Activated T-cell treated with anti-CD3 and anti-CD28 coated beads, Interleukin-2, amount 50 U/mL, for 4 hours (primary cell): ENCODE measurements at places on chromosomes 6 and 20. TPM values are rescaled to one million over a fixed set of nuclear protein-coding genes. Genes with fewer than 3 reads are reported as not detected.

C20orf144 gene
- 0.38 TPM for total RNA-seq

- no peak for DNase-seq
Observed at GRCh38 chr20:52817511-52817910, 154.6 kb upstream of the TSHZ2 start.

DNA sequence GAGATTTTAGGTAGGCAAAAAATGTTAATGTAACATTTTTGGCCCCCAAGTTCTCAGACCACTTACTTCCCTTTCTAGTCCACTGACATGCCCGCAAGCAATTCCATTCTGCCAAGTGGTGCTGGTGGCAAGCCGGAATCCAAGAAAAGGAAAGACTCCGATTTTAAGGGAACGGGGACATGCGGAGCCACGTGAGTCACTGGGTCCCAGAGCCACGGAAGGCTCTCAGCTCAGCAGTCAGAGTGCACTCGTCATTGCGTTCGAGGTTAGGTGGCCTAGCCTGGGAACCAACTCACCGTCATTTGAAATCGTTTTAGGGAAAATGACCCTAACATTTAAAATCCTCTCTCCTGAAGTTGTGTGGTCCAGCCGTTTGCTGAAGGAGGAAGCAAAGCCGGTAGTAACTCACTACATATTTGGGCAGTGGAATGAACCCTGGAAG lies 711 bp upstream of the SIRT5 start:
- DNase-seq: no peak

DNA sequence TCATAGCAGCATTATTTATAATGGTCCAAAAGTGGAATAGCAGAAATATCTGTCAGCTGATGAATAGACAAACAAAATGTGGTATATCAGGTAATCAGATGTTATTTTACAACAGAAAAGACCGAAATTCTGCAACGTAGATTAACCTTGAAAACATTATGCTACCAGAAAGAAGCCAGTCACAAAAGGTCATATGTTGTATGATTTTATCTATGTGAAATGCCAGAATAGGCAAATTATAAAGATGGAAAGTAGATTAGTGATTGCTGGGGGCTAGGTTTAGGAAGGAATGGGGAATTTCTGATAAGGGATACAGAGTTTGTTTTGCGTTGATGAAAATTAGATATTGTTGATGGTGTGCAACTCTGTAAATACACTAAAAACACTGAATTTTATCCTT lies 165.0 kb upstream of the STMND1 start:
- no peak for DNase-seq

DNA sequence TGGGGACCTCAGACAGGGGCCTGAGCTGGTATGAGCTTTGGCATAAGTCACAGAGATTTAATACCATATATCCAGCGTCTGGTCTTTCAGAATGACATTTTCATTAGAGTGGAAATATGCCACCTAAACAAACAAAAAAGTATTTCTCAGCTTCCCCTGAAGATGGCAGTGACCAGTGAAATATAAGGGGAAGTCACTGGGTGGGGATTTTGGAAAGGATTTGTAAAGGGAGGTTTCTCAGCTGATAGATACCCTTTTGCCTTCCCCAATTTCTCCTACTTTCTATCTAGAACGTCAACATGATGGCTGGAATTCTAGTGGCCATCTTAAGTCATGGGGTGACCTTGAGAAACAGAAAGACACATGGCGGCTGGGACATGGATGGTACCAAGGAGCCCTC lies 137.7 kb upstream of the LRFN2 start:
- no peak for DNase-seq

- no peak for DNase-seq
Observed at GRCh38 chr6:136066005-136066404, 184.1 kb downstream of the MTFR2 start.

DNA sequence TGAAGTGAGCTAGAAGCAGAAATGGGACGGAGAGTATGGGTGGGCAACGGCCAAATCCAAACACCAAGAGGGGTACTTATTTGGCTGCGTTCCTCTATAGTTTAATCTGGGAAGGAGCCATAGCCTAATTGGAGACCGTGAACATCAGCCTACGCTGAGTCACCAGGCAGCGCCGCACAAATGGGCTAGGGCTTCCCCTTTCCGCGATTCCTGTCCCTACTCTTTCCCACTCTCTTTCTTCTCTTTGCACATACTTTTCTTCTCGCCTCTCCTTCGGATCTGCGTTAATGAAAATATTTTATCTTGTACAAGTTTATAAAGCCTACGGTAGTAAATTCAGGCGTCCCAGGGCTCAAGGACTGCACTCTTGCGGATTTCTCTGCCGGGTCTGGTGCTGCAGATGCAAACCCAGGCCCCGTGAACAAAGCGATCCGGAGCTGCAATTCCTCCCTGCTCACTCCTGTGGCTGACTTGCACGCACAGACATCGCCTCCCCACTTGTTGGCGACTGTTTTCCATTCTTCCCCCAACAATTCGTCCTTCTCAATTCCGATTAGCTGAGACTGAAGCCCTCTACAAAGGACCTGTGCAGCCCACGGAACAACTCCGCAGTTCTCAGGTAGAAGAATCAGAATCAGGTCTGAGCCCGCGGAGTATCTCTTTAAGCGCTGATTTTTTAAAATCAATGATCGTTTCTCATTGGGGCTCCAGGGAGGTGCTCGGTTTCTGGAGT lies 4.2 kb upstream of the TBX18 start:
- no peak for DNase-seq

DNA sequence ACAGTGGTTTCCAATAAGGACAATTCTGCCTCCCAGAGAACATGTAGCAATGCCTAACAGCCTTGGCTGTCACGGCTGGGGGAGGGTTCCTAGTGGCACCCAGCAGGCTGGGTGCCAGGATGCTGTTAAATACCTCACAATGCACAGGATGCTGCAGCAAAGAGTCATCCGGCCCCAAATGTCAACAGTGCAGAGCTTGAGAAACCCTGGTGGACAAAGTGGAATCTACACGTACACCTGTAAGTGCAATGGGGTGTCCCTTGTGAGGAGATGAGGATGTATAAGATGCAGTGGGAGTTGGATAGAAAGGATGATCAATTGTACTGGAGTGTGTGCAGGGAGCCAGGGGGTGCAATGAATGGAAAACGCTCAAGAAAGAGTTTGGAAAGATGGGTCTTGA lies 142.4 kb downstream of the FNDC1 start:
- DNase-seq: no peak

- no peak for DNase-seq
Observed at GRCh38 chr20:24507182-24507853, 37.9 kb downstream of the SYNDIG1 start.

DNA sequence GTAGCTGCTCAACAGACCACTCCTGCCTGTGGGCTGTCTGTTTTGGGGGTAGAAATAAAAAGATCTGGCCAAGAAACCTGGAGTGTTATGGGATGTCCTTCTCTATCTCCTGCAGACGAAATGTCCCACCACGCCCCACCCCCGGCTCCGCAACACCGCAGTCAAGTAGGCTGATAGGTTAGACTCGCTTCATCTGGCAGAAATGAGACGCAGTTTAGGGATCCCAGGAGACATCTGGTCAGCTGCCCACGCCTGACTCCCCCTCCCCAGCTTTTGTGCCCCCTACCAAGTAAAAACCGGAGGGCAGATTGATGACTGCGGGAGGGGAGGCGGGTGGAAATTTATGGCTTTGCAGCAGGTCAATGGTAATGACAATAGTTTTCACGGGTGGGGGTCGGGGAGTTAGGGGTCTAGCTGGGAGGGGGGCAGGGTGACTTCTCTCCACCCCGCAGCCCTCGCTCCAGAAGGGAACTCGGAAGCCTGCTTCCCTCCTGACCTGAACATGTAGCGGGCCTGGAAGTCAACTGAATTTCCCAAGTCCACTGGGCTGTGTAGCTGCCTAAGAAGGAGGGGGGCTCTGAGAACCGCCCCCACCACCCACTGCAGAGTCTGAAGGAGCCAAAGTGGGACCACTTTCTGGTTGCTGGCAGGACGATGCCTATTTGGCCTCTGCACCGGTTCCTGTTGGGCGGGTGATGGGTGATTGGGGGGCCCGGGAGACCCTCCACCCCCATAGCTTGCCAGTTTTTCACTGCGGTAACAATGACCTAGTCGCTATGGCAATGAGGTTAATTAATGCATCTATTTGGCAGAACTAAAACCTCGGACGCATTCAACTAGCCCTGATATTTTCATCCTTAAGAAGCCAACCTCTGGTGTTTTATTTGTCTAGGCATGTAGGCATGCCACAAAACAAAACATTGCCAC lies 25.7 kb downstream of the PMEPA1 start:
- no peak for DNase-seq
